ENCODE measurements at places on chromosomes 2 and 18.

DNA sequence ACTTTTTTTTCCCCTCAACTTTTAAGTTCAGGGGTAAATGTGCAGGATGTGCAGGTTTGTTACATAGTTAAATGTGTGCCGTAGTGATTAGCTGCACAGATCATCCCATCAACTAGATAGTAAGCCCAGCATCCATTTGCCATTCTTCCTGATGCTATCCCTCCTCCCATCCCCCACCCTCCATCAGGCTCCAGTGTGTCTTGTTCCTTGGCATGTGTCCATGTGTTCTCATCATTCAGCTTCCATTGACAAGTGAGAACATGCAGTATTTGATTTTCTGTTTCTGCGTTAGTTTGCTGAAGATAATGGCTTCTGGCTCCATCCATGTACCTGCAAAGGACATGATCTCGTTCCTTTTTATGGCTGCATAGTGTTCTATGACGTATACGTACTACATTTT lies 47.2 kb upstream of the STON1 start:
- no peak for DNase-seq

DNA sequence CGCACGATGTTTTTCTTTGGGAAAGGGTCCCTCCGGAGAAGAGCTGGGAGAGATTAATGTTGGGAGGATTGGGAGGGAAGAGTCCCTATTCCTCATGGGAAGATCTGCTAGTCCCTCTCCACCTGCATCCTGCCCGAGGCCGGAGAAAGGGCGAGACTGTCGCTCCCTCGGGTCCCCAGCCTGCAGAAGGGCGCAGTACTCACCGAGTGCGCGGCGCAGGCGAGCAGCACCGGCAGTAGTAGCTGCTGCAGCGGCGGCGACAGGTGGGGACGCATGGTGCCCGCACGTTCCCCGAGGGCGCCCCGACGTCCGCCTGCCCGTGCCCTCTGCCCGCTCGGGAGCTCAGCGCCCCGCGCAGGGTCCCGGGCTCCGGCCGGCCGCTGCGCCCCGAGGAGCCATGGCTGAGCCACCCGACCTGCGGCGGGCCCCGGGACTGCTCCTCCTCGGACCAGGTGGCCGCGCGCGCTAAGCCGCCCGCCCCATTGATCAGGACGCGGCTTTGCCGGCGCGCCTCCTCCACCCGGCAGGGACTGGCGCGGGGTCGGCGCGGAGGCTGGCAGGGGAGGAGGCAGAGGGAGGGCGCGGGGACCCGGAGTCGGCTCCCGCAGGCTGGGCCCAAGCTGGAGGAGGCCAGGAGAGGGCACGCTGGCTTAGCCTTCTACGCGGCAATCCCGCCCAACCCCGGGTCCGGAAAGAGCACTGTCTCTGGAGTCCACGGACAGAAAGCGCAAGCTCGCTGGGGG lies at the start of gene SCTR:
Gene SCTR (minus strand): TSS at position 532 of the 743 bp plus-strand sequence. CDS start 257 bp downstream, at position 275.
- DNase-seq = no peak

GRCh38 chr2:200767111-200767885 lies 44.4 kb upstream of the BZW1 start:
- DNase-seq = no peak

GRCh38 chr2:2763351-2764000 lies 432.4 kb upstream of the MYT1L start:
- DNase-seq = no peak

GRCh38 chr2:190786404-190787166 lies 94.0 kb upstream of the GLS start:
- DNase-seq = no peak

DNA sequence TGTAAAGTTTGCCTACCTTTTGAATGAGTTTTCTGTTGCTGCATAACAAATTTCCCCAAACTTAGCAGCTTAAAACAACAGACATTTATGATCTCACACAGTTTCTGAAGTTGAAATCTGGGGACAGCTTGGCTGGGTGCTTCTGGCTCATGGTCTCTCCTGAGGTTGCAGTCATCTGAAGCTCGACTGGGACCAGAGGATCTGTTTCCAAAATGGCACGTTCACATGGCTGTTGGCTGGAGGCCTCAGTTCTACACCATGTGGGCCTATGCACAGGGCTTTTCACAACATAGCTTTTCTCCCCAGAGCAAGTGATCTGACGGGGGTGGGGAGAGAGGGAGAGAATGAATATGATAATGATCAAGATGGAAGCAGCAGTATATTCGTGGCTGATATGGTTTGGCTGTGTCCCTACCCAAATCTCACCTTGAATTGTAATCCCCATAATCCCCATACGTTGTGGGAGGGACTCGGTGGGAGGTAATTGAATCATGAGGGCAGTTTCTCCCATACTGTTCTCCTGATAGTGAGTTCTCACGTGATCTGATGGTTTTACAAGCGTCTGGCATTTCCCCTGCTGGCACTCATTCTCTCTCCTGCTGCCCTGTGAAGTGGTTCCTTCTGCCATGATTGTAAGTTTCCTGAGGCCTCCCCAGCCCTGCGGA lies 3.5 kb downstream of the RALB start:
- no peak for DNase-seq

DNA sequence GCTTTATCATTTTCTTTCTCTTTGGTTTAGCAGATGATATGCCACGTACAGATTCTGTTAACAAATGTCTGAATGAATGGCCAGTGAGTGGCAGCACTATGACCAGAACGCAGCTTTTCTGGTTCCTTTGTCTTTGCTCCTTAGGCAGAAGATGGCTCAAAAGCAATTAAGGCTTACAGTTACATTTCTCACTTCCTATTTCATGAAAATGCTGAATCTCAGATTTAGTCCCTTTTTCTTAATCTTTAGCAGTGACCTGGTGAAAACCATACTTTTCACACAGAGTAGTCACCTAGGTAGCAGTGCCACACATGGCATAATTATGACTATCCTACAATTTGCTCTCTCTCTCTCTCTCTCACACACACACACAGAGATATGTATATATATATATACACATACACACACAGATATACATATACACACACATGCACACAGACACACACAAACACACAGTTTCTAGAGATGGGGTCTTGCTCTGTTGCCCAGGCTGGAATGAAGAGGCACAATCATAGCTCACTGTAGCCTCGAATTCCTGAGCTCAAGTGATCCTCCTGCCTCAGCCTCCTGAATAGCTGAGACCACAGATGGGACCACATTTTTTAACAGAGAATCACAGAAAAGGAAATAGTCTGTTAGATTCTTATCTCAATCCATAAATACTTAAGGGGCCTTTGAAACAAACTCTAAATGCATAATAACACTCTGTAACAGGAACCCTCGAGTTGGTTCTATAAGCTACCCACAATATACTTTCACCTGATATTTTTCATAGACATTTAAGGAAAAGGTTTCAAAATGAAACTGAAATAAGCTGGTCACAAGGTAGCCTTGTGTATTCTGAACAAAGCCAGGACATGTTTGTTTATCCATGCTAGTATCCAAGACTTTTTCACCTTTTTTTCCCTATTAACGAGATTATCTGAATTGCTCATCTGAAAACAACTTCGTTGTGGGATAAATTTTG lies 11.6 kb downstream of the PDE6D start:
- no peak for DNase-seq

- DNase-seq = no peak
Measured at GRCh38 chr2:42274863-42275262, 86.2 kb downstream of the COX7A2L start.

GRCh38 chr18:59821983-59822382 lies 77.8 kb upstream of the PMAIP1 start:
- no peak for DNase-seq

GRCh38 chr2:106158871-106159270 lies 35.2 kb downstream of the UXS1 start:
- DNase-seq = peak; percentile 70

DNA sequence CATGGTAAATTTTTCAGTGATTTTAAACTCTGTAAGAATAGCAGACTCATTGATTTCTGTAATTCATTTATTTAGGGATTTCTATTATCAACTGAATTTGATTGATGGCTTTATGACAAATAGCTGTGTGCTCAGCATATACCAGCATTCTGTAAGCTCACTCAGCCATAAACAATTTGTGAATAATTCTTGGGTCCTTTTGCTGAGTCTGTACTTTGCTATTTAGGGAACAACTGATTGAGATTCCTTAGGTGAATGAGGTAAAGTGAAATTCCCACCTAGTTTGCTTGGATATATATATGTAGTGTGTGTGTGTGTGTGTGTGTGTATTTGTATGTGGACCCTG lies 76.7 kb upstream of the CAVIN2 start:
- no peak for DNase-seq

GRCh38 chr2:190486037-190486623 lies 48.4 kb downstream of the NEMP2 start:
- DNase-seq = no peak

DNA sequence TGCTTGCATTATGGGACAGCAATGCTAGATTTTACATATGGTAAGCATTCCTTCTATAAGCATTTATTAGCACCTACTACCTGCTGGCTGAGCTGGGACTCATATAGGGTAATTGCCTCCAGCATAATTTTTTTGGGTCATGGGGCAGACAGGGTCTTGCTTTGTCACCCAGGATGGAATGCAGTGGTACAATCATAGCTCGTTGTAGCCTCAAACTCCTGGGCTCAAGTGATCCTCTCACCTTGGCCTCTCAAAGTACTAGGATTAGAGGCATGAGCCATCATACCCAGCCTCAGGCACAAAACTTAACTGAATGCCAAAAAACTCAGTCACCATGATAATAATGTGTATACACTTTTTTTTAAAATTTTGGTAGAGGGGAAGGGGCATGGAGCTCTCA lies 35.3 kb downstream of the TMEM237 start:
- no peak for DNase-seq

GRCh38 chr2:25700221-25700660 lies 26.9 kb upstream of the DTNB start:
- peak; percentile 54 for DNase-seq

- no peak for DNase-seq
Measured at GRCh38 chr2:46134531-46135227, 162.5 kb upstream of the EPAS1 start.

GRCh38 chr2:80300954-80301353 lies 3.6 kb downstream of the LRRTM1 start:
- DNase-seq = no peak

DNA sequence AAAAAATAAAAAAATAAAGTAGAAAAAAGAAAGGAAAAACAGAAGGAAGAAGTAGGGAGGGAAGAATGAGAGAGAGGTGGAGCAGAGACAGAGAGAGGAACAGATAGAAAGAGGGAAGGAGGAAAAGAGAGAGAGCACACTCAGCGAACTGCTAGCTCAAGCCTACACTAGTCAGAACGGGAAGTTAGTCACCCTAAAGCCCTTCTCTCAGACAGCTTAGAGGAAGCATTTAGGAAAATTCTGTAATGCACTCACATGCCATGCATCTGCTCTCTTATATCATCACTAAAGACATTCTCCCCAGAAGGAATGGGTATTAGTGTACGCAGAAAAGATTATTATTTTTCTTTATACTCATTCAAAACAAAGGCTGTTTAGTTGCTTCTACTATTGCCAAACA lies 68.1 kb upstream of the SULT1C3 start:
- no peak for DNase-seq

DNA sequence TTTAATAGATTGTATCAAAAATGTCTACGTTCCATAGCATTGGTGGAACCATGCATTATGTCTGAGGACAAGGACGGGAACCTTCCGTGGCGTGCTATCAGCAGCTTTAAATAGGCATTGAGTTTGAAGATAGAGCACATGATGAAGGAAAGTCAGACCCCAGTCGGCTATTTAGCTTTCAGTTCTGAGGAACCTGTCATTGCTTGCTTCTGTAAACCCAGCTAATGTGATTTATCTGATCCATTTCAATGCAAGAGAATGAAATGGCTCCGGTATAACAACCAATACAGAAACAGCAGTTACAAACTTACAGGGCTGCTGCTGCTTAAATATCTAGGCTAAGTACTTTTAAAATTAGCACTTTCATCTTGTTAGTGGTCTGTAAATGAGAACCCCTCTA lies 503.3 kb downstream of the RNF144A start:
- DNase-seq = no peak

DNA sequence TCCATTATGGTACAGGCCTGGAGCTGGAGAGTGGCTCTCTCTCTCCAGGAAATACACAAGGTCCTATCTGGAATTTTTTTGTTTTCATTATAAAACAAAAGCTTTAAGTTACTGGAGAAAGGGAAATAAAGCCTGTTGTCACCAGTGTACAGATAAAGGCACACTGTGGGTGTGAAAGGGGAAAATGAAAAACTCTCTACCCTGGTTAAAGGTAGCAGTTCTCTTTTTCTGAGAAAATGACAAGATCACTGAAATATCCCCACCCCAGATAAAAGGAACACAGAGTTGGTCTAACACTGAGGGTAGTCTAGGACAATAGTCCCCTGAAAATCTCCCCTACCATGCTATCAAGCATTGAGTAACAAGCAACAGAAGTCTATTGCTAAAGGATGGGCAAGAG lies 438.7 kb downstream of the MBD2 start:
- no peak for DNase-seq

DNA sequence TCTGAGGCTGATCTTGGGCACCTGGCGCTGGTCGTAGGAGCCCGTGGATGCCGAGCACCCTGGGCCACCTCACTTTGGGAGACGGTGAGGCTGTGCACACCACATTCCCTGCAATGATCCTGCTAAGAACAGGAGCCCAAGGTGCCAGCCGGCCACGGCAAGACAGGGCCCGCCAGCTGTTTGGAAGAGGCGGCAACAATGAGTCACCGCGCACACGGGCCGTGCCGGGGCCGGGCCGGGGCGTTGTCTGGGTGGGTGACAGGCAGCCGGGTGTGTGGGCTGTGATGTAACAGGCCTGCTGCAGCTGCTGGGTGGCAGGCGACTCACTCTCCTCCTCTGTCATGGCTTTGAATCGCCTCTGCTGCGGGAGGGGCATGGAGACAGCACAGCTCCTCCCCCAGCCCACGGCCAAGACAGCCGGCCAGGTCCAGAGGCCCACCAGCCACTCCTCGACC lies 49.7 kb upstream of the ODC1 start:
- peak; percentile 58 for DNase-seq

DNA sequence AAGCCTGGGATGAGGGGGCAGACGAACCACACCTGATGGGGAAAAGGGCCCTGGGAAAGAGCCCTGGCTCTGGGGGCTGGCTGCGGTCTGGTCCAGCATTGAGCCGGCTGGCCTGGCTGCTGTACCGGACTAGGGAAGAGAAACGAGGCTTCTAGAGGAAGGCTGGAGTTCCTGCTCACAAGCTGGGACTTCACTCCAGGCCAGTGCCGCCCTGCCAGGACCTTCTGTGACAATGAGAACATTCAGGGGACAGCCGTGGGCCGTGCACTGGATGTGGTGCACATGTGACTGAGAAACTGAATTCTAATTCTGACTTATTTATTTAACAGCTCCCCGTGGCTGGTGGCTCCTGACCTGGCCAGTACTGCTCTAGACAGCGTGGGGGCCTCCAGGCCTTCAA lies 269.3 kb downstream of the HDAC4 start:
- no peak for DNase-seq

All from CD4-positive, alpha-beta T cell treated with Interleukin-17A for 1 hour (primary cell).